Effector CD8-positive, alpha-beta T cell (primary cell): ENCODE measurements at places on chromosomes 6 and 20.

DNA sequence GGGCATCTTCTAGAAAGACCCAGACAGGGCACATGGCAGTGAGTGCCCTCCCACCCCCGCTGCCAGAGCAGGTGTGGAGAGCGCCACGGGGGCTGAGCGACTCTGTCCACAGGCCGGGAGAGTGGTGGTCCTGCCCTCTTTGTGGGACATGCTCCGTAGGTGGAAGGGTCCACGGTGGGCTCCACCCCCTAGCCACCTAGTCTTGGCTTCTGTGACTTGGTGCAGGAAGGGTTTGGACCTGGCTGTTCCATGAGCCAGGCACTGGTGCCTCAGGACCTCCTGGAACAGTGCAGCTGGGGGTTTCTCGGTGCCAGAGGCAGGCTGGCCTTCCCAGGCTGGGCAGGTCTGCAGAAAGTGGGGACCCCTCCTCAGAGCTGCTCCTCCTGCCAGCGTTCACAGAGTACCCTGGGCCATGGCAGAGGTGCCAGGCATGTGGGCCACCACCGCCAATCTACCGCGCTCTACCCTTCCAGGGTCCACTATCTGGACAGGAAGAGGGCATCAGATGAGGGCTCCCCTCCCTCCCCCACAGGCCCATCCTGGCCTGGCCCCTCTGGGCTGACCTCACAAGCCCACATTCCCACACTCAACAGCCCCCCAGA lies 23.0 kb downstream of the SLCO4A1 start:
- no peak for DNase-seq

GRCh38 chr6:96836631-96837080 lies 621 bp downstream of the GPR63 start:
- DNase-seq, result no peak

GRCh38 chr20:3340443-3340842 lies 67.0 kb downstream of the DNAAF9 start:
- no peak for DNase-seq

- DNase-seq, result no peak
Measured at GRCh38 chr6:148885925-148886845, 139.4 kb downstream of the UST start.

DNA sequence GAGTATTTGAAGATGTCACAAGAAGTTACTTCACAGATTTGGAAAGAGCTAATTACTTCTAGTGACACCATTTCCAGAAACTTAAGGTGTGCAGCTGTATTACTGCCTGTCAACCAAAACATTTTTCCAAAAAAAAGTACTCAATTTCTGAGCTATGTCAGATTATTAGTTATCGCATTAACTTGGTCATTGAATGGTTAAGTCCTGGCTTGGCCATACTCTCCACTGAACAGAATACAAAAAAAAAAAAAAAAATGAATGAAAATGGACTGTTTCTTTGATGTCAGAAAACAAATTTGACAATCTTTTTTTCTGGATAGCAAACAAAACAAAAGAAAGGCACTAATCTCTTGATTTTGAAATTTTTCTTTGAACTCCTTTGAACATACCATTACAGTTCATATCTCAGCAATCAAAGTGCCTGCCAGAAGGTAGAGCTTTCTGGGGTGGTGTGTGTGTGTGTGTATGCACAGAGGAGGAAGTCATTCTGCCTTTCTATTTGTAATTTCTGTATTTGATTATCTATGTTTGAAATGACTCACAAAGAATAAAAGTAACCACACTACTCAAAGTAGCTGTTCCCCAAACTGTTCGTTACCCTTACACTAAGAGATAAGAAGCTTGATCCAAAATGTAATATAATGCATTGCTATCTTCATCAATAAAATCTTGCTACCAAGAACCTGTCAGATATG lies 210.8 kb upstream of the FUT9 start:
- DNase-seq, result no peak

DNA sequence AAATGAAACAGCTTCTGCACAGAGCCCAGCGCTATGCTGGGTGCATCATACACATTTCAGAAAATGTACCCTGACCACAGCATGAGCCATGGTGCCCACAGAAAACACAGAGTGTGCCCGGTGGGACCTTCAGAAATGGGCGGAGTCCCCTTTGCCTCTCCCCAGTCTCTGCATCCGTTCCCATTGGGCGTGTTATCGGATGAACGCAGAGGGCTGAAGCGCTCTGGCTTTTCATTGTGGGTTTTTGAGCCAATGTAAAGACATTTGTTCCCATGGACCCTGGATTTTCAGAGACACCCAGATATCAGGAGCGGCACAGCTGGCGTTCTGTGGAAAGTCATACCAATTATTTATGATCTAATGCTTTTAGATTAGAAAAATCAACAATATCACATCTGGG lies 99.8 kb downstream of the DACT2 start:
- no peak for DNase-seq

- DNase-seq, result no peak
Measured at GRCh38 chr6:131946992-131947955, 3.9 kb downstream of the CCN2 start.

DNA sequence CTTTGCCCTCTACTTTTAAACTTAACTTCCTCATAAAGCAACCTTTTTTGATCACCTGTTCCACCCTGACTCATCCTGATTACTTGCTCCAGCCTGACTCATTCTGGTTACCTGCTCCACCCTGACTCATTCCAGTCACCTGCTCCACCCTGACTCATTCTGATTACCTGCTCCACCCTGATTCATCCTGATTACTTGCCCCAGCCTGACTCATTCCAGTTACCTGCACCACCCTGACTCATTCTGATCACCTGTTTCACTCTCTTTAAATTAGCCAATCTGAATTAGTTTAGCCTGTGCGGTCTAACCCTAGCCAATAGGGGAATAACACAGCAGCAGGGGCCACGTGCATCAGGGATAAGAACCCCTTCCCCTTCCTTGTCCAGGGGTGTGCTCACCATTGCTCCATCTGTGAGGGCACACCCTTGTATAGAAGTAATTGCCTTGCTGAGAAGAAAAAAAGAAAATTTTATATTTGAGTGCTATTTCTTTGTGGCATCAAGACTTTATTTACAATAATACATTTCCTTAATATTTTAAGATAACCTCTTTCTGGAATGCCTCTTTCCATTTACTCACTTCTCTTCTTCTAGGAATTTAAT lies 17.9 kb downstream of the HLA-G start:
- DNase-seq, result no peak

- DNase-seq, result no peak
Measured at GRCh38 chr20:60254901-60255411, 296.7 kb downstream of the CDH26 start.

DNA sequence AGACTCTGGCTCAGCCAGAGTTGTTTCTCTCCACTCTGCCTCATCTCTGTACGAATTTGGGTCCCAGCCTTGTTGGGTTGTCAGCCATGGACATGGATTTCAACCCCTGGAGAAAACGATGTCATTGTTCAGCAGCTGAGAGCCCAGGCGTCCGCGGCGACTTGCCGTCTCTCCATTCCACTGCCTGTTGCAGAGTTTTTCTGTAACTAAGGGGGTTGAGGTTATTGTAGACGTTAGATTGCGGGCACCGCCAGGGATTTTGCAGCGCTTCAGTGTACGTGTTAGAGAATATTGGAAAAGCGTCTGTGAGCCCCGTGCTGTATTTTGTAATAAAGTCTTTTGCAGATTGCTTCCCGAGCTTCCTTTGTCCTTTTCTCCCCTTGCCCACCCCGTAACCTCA lies 13.1 kb upstream of the RBM38 start:
- no peak for DNase-seq

- DNase-seq, result no peak
Measured at GRCh38 chr20:38269040-38269439, 8.5 kb upstream of the KIAA1755 start.

DNA sequence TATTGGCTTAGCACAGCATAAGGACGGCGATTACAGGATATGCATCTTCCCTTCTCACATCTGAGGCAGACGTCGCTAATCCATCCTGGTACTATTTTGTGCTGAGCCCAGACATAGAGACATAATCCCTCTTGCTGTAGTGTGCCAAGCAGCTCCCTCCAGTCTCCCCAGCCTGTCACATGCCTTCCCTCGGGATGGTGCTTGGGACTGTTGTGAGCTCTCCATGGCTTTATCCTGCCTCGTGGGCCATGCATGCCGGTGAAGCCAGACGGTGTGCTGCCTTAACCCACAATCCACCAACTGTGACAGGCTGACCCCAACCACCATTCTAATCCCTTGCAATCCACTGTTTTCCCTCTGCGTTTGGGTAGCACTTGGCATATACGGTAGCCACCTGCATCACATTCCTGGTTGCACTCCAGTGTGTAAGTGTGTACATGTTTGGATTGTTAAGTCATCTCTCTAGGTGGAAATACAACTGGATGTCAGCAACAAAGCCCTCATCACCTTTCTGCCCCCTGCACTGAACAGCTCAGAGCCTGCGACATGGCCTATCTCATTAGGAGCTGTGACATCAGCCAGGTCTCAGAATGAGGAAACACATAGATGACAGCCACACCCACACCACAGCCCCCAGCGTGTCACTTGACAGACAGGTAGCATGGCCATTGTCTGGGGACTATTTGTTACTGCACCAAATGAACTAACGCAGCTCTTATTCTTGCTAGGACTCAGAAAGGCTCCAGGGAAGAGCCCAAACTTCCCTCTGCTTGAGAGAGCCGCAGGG lies 374.8 kb upstream of the CDH4 start:
- no peak for DNase-seq

DNA sequence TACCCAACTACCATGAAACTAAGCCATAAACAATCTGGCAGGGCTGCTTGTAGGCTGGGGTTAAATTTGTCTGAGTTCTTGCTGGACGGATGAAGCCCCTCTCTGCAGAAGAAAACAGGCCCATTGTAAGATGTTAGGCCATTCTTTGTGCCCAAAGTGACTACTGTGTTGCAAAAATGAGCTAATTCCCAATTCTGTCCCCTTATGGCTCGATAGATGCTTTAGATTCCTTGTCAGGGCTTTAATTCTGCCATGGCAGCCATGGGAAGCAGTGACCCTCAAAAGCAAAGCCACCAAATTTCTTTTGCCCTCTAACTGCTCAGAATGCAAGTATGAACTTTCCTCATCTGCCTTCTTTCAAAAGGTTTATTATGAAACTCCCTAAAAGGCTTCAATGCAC lies 45.2 kb downstream of the LAMA4 start:
- no peak for DNase-seq

GRCh38 chr20:54435015-54435414 lies 40.4 kb upstream of the DOK5 start:
- no peak for DNase-seq

- no peak for DNase-seq
Measured at GRCh38 chr6:164911873-164912580, 397.4 kb downstream of the C6orf118 start.

GRCh38 chr6:13068586-13069210 lies 259.6 kb downstream of the TBC1D7 start:
- no peak for DNase-seq

- DNase-seq, result no peak
Measured at GRCh38 chr20:5270603-5271002, 46.2 kb downstream of the PROKR2 start.

- no peak for DNase-seq
Measured at GRCh38 chr20:61371501-61372136, 119.6 kb downstream of the CDH4 start.

DNA sequence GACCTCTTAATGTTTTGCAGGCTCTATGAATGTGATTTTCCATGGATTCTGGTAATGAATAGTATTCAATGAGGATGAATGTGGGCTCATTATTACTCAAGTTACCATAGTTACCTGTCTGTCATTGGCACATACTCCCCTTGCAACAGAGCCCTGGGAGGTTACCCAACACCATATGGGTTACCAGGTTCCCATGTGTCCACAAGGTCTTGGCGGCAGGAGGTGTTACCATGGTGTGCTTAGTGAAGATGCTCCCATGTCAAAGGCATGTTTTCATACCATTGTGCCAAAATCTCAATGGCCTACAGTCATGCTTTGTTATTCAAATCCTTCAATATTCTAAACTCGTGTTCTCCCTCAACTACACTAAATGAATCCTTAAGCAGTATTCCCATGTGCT lies 232.5 kb downstream of the HDGFL1 start:
- DNase-seq, result no peak

GRCh38 chr20:38779247-38780097 lies 26.0 kb upstream of the PPP1R16B start:
- DNase-seq, result no peak

GRCh38 chr20:57390604-57391438 lies at the start of gene RBM38:
RBM38 (plus strand) TSS chr20:57391396; CDS start chr20:57391582, 186 bp downstream.
- DNase-seq, result peak; percentile 70

DNA sequence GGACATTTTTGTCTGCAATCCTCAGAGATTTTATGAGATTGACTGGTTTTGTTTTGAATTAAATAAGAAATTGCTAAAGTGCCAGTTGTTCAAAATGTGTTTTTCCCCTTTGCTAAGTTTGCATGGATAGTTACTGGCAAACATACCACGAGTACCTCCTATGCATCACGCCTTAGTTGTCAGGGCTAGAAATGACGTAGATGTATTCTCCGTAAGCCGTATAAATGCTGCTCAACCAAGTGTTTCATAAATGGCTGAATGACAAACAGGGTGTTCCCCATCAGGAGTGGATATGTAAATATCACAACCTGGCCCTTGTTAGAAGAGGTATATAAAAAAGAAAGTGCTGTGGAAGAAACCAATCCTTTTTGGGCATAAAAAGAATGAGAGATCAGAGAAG lies 341.1 kb upstream of the ZFP64 start:
- DNase-seq, result no peak

DNA sequence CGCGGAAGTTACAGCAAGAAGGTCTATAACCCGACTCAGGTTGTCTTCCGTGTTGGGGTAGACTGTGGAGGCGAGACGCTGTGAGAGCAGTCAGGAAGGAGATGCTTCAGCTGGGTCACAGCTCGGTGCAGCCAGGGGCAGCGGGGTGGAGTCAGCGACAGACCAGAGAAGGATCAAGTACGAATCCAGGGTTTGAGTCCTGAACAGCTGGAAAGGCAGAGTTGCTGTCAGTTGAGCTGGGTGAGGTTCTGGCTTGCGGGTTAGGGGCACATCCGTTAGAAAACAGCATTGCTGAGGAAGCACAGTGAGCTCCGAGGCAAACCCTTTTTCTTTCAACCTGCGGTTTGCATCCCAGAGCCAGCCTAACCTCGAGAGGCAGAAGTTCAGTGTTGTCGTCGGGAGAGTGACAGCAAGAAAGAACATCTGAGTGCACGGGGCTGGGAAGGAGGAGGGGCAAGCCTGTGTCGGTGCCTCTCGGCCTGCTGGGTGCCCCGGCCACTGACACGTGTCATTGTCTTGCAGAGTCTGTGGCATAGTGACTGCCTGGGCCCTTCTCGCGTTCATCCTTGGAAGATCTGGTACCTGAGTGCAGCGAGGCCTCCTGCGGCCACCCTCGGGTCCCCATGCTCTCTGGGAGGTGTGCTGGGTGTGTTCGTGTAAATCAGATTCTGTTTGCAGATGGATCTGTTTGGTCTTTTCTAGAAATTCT lies 20.0 kb downstream of the PNLDC1 start:
- DNase-seq, result no peak

- DNase-seq, result no peak
Measured at GRCh38 chr6:37435816-37436215, 2.8 kb downstream of the CMTR1 start.
